NCI-H2081 (cell line): ENCODE measurements at places on chromosomes 3 and 15.

DNA sequence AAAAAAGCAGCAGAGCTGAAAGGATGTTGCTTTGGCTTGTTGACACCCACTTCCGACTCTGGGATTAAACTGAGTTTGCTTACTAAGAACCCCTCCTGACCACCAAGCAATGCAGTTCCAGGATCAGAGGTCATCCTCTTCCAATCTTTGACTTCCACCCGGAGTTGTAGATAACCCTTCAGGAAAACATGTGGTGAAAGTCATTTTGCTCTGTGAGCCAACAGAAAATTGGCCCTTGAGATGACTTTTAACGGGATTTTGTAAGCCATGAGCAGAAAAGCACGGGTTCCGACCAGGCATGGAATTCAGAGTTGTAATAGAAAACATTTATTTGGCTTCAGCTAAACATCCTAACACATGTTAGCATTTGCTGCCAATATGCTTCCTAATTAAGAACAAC is 171.6 kb upstream of the NR2F2 start:
- DNase-seq = no peak

DNA sequence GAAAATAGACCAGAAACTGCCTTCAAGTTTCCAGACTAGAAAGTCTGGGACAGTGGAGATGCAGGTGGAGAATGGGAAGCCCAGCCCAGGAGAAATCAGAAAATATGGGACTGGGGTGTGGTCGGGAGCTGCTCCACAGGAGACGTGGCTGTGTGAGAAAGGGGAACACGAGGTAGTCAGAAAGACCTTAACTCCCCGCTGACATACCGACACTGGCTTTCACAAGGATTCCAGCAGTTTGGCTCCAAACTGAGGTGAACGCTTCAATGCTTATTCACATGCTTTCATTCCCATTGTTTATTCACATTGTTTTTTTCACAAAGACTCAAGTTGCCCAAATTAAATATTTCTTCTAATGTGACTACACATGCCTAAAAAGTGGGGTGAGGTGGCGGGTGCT is 111.5 kb upstream of the SLCO3A1 start:
- no peak for DNase-seq

- DNase-seq = no peak
Measured at GRCh38 chr3:137763594-137763938, 549 bp upstream of the SOX14 start.

DNA sequence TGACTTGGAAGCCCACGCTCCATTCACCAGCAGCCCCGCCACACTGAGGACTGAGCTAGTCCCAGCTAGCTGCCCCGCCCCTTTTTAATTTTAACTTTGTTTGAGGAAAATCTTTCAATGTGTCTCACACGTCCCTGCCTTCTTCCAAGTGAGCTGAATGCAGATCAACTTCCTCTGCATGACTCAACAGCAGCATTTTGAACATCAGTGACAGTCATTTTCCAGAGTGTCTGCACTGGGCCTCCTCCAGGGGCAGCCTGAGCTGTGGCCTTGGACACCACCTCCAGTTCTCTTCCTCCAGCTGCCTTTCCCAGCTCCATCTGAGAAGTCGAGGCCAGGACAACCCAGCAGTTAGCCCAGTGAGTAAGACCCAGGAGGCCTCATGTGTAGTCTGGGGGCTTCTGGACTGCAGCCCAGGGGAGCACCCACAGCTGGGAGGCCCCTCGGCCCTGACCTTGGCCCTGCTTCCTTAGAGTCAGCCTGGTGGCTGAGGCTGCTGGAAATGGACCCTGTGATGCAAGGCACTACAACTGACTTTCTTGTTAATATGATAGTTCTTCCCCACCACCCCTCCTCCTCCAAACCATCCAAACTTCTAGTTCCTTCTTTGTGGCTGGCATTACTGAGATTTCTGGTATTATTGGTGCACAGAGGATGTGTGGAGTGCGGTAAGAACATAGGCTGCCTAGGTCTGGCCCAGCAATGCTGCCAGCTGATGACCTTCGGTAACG is 21.4 kb upstream of the ESYT3 start:
- no peak for DNase-seq

GRCh38 chr15:52186651-52187486 is 4.3 kb downstream of the GNB5 start:
- no peak for DNase-seq

DNA sequence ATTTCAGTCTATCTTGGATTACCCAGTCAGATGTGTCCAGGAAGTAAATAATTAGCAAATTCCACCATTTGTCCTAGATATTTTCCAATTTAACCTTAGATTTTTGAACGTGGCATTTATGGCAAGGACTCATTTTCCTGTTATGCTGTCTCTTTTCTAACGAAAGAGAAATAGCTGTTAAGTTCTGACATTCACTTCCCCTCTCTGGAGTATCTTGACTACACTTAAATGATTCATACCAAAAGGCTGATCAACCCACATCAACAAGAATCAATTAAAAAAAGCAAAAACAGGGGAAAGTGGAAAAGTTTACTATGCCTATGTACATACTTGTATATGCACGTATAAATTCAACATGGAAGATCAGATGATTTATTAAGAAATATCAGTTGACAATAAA is 149.9 kb downstream of the FRMD5 start:
- DNase-seq = no peak

- DNase-seq = no peak
Measured at GRCh38 chr3:127761441-127761801, 60.9 kb downstream of the MGLL start.

DNA sequence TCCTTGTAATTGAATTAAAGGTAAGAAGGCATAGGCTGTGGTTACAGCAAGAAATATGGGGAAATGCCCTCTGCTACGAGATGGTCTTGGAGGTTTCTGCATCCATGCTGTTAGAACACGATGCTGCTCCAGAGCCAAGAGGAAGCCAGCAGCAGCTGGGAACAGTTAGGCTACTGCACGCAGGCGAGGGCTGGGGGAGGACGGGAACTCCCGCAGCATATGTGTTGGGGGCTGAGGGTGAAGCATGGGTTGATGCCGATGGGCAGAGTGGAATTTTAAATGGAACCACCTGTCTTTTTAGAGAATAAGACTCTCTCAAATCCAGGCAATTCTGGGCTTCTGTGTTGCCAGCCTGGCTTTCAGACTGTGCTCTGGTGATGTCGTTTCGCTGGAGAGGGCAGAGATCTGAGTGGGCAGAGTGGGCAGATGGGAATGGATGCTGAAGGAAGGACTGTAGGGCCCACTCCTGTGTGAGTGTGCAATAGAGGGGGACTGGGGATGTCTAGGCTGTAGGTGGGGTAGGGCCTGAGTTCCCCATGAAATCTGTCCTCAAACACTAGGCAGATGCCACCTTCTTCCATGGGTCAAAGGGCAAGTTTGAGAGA is 417.0 kb upstream of the TPM1 start:
- DNase-seq = no peak

GRCh38 chr3:42511201-42511600 is 8.8 kb downstream of the VIPR1 start:
- no peak for DNase-seq

DNA sequence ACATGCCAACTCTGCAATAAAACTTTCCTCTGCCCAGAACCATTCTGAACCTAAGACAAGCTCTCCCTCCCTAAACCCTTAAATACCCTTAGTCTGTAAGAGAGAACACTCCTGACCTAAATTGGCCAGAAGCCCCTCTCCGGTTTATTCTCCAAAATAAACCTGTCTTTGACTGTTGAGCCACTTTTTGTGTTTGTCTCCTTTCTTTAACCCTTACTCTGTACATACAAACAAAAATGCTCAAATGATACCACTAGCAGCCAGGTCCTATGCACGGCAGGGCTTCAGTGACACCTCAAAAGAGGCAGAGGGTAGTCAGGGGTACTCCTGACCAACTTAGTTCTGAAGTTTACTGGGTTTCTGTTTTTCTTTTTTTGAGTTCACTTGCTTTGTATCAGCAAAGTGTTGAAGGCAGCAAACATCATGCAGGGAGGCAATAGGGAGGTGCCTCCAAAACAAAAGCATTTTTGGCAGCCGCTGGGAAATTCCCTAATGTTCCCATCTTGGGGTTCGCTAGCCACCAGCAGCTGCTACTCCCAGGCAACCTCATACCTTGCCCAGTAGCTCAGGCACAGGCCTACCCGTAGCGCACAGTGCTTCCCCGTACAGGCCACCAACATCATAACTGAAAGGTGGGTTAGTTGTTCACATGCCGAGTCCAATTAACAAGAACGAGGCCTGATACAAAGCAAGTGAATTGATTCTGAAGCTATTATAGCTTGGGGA is 62.9 kb upstream of the GCNT3 start:
- DNase-seq = no peak

- DNase-seq = no peak
Measured at GRCh38 chr3:1883534-1883933, 215.1 kb upstream of the CNTN4 start.

DNA sequence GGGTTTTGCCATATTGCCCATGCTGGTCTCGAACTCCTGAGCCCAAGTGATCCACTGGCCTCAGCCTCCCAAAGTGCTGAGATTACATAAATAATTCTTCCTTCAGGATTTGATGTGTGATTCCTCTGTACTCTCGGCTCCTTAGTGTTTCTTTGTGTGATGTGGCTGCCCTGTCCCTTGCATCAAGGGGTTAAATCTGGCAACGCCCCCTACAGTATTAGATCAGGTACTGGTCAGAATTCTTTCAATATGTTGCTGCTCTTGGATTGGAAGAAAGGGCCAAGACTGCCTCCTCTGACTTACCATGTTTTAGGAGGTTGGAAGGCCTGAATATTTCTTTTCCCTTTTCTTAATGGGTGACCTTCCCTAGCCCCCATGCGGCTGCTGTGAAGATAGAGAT is 390.6 kb upstream of the WNT5A start:
- no peak for DNase-seq

DNA sequence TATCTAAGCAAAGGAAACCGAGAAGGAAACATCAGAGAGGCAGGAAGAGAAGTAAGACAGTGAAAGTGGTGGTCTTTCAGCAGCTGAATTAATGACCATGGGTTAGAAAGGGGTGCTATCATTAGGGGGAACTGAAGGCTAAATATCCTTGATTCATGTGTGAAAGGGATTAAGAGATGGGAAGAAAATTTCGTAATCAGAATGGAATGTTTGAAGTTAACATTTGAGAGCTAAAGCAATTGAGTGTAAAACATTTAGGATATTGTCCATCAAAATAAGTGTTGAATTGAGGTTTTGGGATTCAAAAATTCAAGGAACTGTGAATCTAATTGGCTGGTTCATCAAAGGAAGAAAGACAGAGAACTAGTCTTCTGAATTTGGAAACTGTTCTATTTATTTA is 4.1 kb upstream of the ECT2 start:
- DNase-seq = no peak

DNA sequence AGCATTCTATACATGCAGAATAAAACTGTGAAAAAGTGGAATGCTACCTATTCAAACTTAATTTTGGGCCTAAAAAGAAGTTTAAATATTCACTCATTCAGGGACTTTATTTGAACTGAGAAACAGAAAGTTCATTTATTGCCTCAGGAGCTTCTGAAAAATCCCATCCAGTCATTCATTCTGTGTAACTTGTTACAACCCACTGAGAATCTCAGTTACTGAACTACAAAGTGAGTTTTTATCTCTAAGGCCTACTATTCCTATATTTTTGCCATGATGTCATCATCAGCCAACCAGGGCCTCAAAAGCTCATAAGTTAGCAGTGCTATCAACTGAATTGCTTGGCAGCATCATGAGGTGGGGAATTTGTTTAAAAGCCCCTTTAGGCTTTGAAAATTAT is 98.0 kb upstream of the BOC start:
- DNase-seq = no peak

- DNase-seq = no peak
Measured at GRCh38 chr3:4983739-4984510, 4.7 kb downstream of the BHLHE40 start.

GRCh38 chr15:78432664-78433063 is 5.4 kb upstream of the IREB2 start:
- no peak for DNase-seq

GRCh38 chr3:151919446-151919845 is 46.0 kb downstream of the SUCNR1 start:
- no peak for DNase-seq

- DNase-seq = no peak
Measured at GRCh38 chr15:81092559-81092902, 41.5 kb upstream of the CFAP161 start.

DNA sequence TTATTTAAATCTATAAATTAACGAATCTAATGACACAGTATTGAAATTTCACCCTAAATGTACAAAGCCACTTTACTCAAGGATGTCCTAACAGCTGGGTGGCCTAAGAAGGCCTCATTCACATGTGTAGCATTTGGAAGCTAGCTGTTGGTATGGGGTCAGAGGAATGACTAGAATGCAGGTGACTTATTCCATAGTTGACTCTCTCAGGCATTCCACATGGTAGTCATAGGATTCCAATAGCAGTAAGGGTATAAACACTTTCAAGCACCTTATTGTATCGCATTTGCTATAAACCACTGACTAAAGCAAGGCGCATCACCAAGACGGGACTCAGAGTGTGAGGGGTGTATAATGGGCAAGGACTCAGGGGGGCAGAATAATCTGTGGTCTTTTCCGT is 294.8 kb upstream of the EPHA3 start:
- no peak for DNase-seq

- no peak for DNase-seq
Measured at GRCh38 chr15:34933432-34933975, 36.0 kb downstream of the AQR start.

DNA sequence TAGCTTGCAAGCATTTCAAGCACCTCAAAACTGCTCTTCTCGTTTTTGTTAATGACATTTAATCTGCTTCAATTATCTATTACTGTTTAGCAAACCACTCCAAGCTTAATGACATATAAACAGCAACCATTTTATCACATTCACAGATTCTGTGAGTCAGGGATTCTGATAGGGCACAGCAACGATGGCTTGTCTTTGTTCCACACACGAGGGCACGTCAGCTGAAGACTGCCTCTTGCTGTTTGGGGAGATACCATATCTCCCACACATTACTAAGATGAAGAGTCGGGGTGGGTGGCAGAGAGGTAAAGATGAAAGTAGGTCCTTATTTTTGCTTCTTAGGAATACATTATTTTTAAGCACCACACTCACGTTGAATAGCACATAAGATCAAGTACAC is 19.3 kb downstream of the CPOX start:
- DNase-seq = no peak

DNA sequence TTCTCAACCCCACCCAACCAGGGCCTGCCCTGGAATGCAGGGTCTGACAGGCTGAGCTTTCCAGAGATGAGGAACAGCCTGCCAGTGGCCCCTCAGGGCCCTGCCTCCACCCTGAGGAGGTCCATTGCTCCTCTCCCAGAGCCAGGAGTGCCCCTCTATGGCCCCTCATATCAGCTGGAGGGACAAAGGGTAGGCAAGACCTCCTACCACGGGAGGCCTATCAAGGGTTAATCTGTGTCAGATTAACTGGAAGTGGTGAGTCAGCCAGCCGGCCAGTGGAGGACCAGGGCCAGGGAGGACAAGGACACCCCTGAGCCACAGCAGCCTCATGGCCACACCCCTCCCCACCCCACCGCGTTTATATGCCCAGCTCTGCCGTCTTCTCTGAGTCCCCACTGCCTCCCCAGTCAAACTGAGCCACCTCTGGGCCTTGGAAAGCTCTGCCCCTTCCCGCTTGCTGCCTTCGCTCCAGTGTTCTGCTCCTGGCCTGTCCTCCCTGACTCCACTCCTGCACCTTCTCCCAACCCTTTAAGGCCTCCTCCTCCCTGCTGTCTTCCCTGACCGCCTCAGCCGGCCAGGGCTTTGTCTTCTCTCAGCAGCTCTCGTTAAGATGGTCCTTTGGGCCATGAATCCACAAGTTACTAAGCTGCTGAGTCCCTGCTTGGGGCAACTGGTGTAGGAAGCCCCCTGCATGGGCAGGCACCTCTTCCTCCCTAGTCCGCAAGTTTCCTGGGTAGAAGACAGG is 6.5 kb downstream of the CCDC33 start:
- no peak for DNase-seq
